T-helper 22 cell (primary cell): ENCODE measurements at places on chromosomes 1 and 21.

DNA sequence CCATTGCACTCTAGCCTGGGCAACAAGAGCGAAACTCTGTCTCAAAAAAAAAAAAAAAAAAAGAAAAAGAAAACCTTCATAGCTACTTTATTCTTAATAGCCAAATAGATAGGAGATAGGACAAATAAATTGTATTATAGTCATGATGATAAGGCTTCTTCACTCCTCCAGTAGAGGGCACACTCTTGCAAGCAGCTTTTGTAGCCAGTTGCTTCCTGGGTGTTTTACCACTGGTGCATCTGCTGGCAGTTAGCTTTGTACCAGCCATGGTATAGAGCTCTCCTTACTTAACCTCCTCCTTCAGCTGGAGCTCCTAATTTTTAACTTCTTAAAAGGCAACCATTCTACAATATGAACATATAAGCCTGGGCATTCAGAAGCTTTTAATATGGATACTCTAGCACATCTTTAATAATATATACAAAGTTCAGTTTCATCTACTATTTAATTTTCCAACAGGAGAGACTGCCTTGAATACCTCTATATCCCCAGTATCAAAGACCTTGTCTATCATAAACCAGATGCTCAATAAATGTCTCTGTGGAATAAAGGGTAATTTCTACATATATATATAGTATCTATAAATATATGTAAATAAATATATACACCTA, 35.8 kb downstream of the EVI5 start:
- no peak for DNase-seq

- no peak for DNase-seq
Observed at GRCh38 chr21:36323032-36323431, 3.0 kb downstream of the MORC3 start.

DNA sequence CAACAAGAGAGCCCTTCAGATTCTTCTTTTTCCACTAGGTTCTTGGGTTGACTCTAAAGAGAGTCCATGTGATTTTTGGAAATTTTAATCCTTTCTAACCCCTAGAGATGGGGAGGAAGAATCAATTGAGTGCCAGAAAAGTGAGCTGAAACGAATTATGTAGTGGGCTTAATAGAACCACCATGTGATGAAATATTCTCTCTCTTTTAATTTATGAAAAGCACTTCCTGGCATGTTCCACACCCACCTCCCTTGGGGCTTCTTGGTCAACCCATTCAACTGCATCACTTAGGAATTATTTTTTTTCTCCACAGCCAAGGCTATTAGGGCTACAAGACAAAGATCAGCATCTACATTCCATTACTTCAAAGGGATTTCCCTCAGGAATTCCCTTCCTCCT, 79.6 kb downstream of the ZC3H11B start:
- DNase-seq: no peak

GRCh38 chr1:243483071-243483771, 227.4 kb downstream of the SDCCAG8 start:
- no peak for DNase-seq

GRCh38 chr1:228298471-228298870, 90.6 kb downstream of the OBSCN start:
- no peak for DNase-seq

- peak; percentile 69 for DNase-seq
Observed at GRCh38 chr1:31944205-31945089, 6.3 kb upstream of the PTP4A2 start.

- DNase-seq: no peak
Observed at GRCh38 chr1:22037520-22037919, 15.0 kb upstream of the CDC42 start.

DNA sequence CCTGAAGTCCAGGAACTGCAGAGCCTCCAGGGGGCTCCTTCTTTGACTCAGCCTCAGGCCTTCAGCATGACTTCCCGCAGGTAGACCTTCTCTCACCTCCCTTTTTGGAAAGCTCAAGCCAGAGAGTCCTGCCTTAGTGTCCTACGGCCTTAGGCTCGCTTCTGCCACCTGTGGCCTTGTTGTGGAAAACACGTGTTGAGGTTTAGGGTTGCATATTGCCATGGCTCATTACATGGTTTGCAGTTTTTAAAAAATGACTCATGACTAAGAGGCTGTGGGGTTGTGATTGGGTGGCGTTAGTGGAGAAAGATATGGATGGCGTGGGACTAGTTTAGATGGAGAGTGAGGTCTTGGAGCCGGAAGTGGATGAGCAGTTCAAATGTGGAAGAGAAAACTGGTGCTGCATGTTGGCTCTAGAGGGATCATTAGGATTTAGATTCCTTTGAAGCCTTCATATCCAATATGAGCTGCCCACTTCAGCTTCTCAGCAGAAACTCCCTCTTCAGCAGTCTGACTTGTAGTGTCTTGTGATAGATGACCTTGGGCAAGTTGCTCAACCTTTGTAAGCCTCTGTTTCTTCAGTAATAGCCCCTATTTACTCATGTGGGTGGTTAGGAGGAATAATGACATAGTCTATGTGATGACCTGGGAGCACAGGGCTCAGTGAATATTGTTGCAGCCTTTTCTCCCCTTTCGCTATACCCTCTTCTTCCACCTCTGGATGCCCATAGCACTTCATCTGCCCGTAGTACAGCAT, 6.5 kb upstream of the FGGY start:
- DNase-seq: no peak

- DNase-seq: no peak
Observed at GRCh38 chr1:18009055-18009454, 98.5 kb upstream of the IGSF21 start.

DNA sequence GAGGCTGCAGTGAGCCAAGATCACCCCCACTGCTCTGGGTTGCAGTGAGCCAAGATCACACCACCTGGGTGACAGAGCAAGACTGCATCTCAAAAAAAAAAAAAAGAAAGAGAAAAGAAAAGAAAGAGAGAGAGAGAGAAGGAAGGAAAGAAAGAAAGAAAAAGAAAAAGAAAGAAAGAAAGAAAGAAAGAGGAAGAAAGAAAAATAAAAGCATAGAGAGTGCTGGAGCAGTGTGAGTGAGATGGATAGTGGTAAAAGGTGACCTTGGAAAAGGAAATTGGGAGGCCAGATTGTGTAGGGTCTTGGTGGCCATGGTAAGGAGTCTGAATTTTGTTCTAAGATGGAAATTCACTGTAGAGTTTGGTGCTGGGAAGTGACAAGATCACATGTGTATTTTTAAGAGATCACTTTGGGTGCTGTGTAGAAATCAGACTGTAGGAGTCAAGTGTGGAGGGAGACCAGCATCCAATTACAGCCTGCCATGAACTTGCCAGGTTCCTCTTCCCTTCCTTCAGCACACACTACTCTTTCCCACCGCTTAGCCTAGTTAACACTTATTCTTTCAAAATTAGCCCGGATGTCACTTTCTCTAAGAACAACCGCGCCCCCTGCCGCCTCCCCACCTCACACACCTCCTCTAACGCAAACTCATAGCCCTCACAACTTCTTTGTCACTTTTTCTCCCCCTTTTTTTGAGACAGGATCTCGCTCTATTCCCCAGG, 17.9 kb downstream of the MTX1 start:
- peak; percentile 64 for DNase-seq

GRCh38 chr21:40416572-40416971, 430.4 kb downstream of the DSCAM start:
- no peak for DNase-seq

- DNase-seq: no peak
Observed at GRCh38 chr1:18340158-18340764, 140.5 kb upstream of the KLHDC7A start.

DNA sequence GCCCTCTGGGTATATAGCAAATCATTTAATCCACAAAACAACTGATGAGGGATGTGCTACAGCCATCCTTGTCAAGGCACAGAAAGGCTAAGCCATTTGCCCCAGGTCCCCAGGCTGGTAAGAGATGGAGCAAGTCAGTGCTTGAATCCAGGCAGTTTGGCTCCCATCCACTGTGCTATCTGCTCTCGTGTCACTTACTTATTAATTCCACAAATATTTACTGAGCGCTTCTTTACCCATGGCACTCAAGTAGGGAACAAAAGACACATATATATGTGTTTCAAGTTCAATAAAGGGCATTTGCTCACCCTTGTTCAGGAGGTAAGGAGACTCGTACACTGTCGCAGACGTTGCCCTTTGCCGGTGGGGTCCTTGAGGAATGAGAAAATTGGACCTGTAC, 38.6 kb upstream of the MPZL1 start:
- DNase-seq: no peak

GRCh38 chr1:19946331-19946751, 22.9 kb upstream of the PLA2G2E start:
- DNase-seq: no peak

- DNase-seq: no peak
Observed at GRCh38 chr21:26140164-26140579, 30.4 kb downstream of the APP start.

GRCh38 chr1:184558691-184559090, 171.9 kb downstream of the C1orf21 start:
- DNase-seq: no peak

DNA sequence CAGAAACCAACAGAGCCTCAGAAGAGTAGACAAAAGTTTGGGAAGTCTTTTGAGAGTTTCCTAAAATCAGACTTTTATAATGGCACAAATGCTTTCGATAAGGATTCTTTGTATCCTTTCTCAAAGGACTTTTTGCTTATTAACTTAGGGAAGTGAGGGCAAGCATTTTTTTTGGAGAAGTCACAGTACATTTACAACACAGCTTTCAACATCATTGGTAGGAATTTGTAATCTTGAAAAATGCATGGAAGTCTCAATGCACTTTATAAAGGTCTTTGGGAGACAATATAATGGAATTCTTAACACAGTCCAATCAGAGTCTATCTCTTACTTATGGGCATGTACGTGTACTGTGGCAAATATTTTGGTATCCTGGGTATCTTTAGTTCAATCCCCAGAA, 325.8 kb upstream of the NR5A2 start:
- no peak for DNase-seq

- DNase-seq: no peak
Observed at GRCh38 chr21:33783187-33783979, 132.2 kb downstream of the ATP5PO start.

- DNase-seq: no peak
Observed at GRCh38 chr21:42942244-42942643, 16.8 kb upstream of the ERVH48-1 start.

DNA sequence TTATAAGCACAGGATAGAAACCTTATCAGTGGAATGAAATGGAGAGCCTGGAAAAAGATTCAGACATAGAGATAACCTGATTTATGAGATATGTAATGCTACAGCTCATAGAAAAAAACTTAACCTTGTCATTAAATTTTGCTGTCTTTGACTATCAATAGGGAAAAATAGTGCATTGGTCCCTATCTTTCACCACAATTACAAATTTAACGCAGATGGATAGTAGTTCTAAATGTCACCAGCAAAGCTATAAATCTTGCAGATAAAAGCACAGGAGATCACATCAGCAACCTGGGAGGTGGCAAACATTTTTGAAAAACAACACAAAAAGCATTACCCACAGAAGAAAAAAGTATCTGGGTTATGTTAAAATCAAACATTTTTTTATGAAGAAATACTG, 831.6 kb downstream of the BRINP3 start:
- DNase-seq: no peak

DNA sequence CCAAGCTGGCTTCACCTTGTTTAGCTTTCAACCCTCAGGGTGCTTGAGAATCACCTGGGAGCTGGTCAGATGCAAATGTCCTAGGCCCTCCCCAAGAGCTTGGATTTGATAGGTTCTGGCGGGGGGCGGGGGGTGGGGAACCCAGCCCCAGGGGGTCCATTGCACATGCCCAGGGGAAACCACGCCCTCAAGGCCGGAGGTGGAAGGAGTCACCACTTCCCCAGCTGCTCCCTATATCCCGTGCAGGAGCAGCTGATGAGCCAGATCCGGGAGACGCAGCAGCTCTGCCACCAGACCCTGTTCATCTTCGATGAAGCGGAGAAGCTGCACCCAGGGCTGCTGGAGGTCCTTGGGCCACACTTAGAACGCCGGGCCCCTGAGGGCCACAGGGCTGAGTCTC, 5.8 kb downstream of the TOR3A start:
- no peak for DNase-seq

DNA sequence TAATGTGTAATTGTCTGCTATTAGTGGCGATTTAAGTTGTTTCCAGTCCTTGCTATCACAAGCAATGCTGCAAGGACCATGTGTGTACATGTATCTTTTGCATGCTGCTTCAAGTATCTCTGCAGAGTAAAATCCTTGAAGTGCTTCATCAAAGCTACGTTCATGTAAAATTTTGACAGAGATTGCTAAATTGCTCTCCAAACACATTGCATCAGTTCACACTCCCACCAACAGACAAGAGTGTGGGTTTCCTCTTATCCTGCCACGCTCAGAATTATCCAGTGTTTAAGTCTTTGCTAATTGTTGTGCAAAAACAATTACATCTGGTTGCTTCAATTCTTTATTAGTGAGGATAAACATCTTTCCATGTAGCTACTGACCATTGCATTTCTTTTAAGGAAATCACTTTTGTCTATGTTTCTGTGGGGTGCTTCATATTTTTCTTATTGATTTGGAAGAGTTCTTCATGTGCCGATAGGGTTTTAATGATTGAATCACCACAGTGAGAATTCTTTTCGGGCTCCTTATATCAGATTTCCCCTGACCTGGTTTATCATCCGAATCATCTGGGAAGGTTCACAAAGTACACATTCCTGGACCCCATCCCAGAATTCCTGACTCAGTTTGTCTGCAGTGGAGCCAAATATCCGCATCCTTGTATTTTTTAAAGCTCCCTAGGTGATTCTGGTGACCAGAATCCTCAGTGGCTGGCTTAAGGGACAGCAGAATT, 56.3 kb upstream of the GALNT2 start:
- no peak for DNase-seq

GRCh38 chr1:181353526-181353925, 129.8 kb upstream of the CACNA1E start:
- DNase-seq: no peak

- no peak for DNase-seq
Observed at GRCh38 chr21:41119901-41120300, 48.1 kb upstream of the BACE2 start.

DNA sequence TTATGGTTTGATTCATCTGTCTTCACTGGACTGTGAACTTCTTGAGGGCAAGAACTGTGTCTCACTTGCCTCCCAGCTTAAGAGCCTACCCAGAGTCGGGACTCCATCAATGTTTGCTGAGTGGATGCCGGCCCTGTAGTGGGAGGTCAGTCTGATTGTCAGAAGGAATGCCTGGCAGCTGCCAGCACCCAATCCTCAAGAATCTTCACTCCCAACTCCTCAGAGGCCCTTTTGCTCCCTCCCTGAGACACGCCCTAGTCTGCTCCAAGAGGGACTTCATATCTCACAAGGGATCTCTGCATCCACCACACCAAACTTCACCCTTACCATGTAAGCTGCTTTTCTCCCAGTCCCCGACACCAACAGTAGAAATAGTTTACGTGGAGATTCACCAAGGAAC, 15.2 kb upstream of the KDM4A start:
- DNase-seq: no peak

- no peak for DNase-seq
Observed at GRCh38 chr1:210738256-210738655, 395.7 kb downstream of the KCNH1 start.

GRCh38 chr1:162876751-162877150, 15.8 kb upstream of the CCDC190 start:
- no peak for DNase-seq

- no peak for DNase-seq
Observed at GRCh38 chr1:6508154-6508815, 16.8 kb upstream of the PLEKHG5 start.
